ENCODE measurements at places on chromosomes 16 and 17.
A peak's percentile ranks its signal among the peaks of the same experiment; 100 is the strongest.

- no peak for DNase-seq
Measured at GRCh38 chr17:31830971-31831858, 27.8 kb downstream of the COPRS start.

GRCh38 chr17:8855477-8856204, 11.8 kb downstream of the PIK3R6 start:
- DNase-seq = no peak

DNA sequence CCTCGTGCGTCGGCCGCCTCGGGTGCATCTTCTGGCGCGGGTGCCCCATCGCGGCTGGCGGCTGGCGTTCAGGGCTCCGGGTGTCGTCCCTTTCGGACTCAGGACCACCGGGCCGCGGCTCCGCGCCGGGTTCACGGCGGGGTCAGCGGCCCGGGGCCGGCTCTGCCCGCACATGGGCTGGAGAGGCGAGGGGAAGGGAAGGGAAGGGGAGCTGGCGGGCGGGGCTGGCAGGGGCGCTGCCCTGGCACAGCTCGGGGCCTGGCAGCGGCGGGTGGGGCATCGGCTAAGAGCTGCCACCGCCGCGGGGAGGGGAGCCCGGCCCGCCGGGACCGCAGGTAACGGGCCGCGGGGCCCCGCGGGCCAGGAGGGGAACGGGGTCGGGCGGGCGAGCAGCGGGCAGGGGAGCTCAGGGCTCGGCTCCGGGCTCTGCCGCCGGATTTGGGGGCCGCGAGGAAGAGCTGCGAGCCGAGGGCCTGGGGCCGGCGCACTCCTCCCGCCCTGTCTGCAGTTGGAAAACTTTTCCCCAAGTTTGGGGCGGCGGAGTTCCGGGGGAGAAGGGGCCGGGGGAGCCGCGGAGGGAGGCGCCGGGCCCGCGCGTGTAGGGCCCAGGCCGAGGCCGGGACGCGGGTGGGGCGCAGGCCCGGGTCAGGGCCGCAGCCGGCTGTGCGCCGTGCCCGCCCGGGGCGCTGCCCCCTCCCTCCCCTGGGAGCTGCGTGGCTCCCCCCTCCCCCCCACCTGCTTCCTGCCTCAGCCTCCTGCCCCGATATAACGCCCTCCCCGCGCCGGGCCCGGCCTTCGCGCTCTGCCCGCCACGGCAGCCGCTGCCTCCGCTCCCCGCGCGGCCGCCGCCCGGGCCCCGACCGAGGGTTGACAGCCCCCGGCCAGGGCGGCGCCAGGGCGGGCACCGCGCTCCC, 646 bp downstream of the HIC1 start:
- DNase-seq = no peak

DNA sequence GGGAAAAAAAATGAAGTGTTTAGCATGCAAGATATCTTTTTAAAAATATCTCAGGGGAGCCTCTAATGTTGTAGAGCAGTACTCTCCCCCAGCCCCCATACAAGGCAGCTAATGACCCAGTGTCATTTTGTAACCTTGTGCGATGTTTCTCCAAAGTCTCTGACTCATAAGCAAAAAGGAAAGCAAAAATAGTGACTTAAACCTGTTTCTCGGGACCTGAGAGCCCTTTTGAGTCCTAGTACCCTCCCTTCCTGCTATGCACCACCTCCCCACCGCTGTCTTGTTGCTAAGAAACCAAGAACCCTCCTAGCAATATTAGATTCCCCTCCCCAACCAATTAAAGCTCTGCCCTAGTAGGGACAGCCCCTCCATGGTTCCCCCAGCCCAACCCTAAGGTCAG, 2.8 kb downstream of the MYCBPAP start:
- DNase-seq = no peak

- no peak for DNase-seq
Measured at GRCh38 chr17:34614698-34615097, 35.3 kb downstream of the TMEM132E start.

GRCh38 chr16:1777375-1778199, 4.7 kb upstream of the MRPS34 start:
- no peak for DNase-seq

- no peak for DNase-seq
Measured at GRCh38 chr17:79832218-79833109, 6.8 kb downstream of the CBX4 start.

- no peak for DNase-seq
Measured at GRCh38 chr17:20270369-20270768, 197.0 kb downstream of the LGALS9B start.

- no peak for DNase-seq
Measured at GRCh38 chr17:81339191-81339533, 44.1 kb upstream of the SLC38A10 start.

- no peak for DNase-seq
Measured at GRCh38 chr17:5705876-5706576, 121.7 kb upstream of the NLRP1 start.

GRCh38 chr16:79659344-79659743, 58.8 kb upstream of the MAF start:
- DNase-seq = no peak

DNA sequence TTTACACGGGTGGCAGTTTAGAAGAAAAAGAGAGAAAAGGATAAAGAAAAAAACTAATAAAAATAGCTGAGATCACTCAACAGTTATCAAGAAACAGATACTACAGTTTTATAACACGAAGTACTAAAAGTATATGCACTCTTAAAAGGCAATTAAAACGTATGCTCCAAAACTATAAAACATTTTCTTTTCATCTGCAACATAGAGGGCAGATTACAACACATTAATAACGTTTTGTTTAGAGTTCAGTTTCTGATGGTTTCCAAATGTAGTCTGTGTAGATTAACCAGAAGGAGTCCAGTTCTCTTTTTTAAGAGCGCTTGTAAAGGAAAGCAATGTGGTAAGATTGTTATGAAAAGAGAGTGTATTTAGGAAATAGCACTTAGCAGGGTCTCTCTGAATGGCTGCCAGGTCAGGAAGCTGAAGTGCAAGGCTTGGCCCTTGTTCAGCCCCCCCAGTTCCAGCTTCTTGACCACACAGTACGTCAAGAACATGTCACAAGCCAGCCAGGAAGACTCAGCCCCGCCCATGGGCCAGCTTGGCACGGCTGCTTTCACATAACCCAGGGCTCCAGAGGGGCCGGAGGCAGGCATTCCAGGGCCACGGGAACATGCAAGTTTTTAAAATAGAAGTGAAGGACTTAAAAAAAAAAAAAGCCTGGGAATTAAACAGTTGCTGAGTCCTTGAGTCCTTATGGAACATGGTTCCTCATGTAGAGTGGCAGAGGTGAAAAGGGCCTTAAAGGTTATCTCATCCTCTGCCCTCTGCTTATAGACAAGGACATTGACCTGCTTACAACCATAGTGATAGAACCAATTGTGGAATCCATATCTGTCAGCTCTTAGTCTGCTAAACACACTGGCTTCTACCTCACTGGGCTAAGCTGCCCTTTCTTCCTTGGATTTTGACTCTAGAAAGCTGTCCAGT, 147.4 kb upstream of the TBX2 start:
- peak; percentile 81 for DNase-seq

- DNase-seq = no peak
Measured at GRCh38 chr17:42913522-42913921, 12.9 kb downstream of the G6PC1 start.

DNA sequence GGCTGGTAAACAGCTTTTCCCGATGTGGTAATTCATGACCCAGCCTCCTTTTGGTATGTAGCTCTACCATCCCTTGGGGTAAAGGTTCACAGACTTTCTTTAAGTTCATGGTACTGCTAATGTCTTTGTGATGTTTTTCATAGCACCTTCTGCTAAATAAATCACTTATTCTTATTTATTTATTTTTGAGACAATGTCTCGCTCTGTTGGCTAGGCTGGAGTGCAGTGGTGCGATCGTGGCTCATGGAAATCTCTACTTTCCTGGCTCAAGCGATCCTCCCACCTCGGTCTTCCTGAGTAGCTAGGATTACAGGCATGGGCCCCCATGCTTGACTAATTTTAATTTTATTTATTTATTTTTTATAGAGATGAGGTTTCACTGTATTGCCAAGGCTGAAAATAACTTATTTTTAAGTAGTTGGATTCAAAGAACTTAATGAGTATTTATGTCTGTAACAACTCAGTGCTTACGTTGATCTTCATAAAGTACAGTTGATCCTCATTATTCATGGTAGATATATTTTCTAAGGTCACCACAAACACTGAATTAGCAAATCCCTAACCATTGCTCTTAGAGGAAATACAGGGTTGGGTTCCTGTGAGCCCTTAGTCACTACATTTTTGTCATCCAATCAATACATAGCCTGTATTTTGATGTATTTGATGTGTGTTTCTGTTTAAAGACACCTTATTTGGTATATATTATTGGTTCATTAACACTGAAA, 97.1 kb downstream of the SHISA9 start:
- no peak for DNase-seq

GRCh38 chr17:36722121-36722902, 120.9 kb downstream of the MRM1 start:
- DNase-seq = no peak

- no peak for DNase-seq
Measured at GRCh38 chr17:29010129-29010528, 4.3 kb upstream of the SEZ6 start.

DNA sequence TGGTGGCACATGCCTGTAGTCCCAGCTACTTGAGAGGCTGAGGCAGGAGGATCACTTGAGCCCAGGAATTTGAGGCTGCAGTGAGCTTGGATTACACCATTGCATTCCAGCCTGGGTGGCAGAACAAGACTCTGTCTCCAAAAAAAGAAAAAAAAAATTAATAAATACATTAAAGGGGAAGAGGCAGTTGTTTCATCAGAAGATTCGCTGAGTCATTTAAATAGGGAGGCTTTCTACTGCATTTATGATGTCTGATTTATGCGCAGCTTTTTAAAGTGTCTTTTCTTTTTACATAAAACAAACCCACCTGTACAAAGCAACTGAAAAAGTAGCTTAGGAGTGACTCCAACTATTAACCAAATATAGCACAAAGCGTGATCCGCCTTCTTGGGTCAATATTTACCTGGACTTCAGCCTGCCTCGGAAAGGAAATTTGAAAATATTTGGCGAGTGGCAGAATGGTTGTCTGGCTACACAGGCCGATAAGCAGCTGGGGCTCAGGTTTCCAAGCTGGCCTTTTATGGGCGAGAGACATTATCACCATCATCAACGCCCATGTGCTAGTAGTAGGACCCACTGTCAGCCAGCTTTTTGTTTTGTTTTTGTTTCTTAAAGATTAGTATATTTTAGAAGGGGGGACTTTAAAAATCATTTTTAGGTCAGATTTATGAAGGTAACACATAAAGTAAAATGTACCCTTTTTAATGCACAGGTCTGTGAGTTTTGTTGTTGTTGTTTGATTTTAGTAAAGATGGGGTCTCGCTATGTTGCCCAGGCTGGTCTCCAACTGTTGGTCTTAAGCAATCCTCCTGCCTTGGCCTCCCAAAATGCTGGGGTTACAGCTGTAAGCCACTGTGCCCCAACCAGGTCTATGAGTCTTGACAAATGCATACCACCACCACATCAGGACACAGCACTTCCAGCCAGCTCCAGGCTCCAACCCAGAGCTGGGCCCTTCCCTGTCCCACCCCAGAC, 42.5 kb upstream of the RASD1 start:
- DNase-seq = no peak

- DNase-seq = no peak
Measured at GRCh38 chr17:54117452-54117851, 294.7 kb downstream of the KIF2B start.

DNA sequence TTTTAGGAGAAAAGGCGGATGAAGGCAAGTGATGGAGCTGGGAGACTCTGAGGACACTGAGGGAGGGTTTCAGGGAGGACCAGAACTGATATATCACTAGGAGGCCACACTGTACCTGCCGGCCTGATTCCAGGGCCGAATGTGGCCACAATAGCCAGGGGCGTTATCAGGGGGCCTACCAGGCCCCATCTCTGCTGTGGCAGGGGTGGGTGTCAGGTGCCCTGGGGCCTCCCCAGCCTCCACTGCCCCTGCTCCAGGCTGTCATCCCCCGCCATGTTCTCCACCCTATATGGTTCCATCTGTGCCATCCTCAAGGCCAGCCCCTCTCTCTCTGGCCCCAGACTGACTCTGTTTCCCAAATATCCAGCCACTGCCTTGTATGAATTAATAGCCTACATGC, 246.5 kb downstream of the GSG1L start:
- DNase-seq = no peak

GRCh38 chr17:81432941-81433340, 37.7 kb downstream of the BAHCC1 start:
- no peak for DNase-seq

DNA sequence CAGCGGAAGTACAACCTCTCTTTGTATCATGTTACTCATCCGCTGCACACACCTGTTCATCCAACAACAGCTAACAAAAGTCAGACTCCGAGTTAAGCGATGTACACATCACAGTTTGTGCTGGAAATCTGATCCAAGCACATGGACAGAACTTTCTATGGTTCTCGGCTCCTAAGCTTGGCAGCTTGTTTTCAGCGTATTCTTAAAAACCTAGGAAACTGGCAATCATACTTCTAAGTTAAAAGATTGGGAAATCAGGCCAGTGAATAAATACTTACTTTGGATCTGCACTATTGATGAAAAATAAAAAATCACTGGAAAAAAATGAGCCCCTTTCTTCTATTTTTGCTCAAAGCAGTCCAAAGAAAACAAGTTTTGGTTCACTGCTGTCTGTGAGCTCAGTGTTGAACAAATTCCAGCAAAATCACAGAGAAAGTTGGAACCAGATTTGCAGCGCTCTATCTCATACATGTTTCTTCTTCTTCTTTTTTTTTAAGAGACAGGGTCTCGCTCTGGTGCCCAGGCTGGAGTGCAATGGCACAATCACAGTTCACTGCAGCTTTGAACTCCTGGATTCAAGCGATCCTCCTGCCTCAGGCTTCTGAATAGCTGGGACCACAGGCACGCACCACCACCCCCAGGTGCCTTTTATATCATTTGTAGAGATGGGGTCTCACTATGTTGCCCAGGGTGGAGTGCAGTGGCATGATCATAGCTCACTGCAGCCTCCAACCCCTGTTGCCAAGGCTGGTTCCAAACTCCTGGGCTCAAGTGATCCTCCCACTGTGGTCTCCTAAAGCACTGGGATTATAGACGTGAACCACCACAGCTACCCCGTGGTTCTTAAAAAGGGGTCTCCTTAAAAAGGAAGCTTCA, 71.6 kb upstream of the CREBBP start:
- DNase-seq = no peak

GRCh38 chr16:88702371-88703210, 3.6 kb downstream of the RNF166 start:
- DNase-seq = no peak

- no peak for DNase-seq
Measured at GRCh38 chr16:71709229-71709781, 15.2 kb downstream of the PHLPP2 start.

GRCh38 chr17:72802726-72803125, 289.8 kb downstream of the SLC39A11 start:
- no peak for DNase-seq

DNA sequence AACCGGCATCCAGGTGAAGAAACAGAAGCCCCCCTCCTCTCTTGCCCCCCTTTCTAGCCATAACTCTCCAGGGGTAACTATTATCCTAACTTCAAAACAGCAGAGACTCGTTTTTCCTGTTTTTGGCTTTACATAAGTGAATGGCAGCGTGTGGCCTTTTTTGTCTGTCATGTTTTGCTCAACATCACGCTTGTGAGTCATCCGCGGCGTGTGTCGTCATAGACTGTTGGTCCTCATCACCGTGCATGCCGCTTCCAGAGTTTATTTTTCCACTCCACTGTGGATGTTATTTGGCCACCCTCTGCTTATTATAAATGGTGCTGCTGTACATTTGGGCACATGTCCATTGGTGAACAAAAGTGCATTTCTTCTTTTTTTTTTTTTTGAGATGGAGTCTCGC, 52.6 kb downstream of the ERN1 start:
- no peak for DNase-seq

GRCh38 chr17:2347805-2348685, 10.7 kb downstream of the SGSM2 start:
- DNase-seq = peak; percentile 68
